ENCODE measurements at places on chromosomes 5 and 9. TPM values are rescaled to one million over a fixed set of nuclear protein-coding genes. Genes with fewer than 3 reads are reported as not detected.

Gene RARS1
- total RNA-seq, result 86.7 TPM

Gene CARTPT
- total RNA-seq, result not detected

Gene GMCL2
- not detected for total RNA-seq

Gene TMEM203
- total RNA-seq, result 33.2 TPM

Gene SIT1
- total RNA-seq, result not detected
